ENCODE measurements at places on chromosomes 11 and 22.

- peak; percentile 32 for DNase-seq
Measured at GRCh38 chr22:24965822-24966626, 13.5 kb downstream of the KIAA1671 start.

- DNase-seq, result no peak
Measured at GRCh38 chr22:47787501-47788227, 1025.2 kb downstream of the TBC1D22A start.

GRCh38 chr22:38177926-38178604, 3.6 kb downstream of the PLA2G6 start:
- peak; percentile 62 for DNase-seq

DNA sequence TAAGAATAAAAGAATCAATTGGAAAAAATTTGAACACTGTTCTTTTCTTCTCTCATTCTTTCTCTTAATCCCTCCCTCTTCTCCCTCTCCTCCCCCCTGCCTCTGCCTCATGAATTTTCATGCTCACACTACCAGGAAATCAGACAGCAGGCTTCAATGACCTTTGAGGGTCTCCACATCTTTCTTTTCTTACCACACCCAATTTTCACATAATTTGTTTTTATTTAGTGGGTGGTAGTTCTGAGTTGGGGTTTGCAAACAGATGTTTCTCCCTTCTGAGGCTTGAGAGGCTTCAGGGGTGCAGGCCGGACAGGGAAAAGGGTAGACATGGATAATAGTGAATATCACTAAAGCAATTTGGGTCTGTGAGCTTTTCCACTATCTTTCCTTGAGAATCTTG, 95.5 kb downstream of the SPATA19 start:
- DNase-seq, result no peak

- DNase-seq, result no peak
Measured at GRCh38 chr22:32058656-32059260, 15.7 kb downstream of the SLC5A1 start.

- no peak for DNase-seq
Measured at GRCh38 chr11:98090861-98091505, 929.8 kb upstream of the CNTN5 start.
